Right lobe of liver (tissue), 6 donors: ENCODE measurements at places on chromosomes 2 and 18.

DNA sequence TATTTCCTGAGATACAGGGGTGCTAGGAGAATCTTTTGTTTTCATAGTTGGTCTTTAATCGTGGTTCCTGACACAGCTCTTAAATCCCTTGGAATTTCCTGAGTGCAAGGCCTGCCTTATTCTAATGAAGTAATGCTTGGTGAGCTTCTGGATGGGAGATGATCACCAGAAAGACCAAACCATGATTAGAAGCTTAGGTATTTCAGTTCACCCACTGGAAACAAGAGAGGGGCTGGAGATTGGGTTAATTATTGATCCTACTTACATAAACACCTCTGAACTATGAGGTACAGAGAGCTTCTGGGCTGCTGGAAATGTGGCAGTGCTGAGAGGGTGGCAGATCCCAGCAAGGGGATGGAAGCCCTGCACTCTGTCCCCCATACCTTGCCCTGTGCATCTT is 406.8 kb downstream of the THSD7B start:
- H3K27ac ChIP-seq = no peak overlapping the region
- no peaks in the 10 kb centered on the region for H3K4me1 ChIP-seq
- no peak overlapping the region for H3K4me3 ChIP-seq

DNA sequence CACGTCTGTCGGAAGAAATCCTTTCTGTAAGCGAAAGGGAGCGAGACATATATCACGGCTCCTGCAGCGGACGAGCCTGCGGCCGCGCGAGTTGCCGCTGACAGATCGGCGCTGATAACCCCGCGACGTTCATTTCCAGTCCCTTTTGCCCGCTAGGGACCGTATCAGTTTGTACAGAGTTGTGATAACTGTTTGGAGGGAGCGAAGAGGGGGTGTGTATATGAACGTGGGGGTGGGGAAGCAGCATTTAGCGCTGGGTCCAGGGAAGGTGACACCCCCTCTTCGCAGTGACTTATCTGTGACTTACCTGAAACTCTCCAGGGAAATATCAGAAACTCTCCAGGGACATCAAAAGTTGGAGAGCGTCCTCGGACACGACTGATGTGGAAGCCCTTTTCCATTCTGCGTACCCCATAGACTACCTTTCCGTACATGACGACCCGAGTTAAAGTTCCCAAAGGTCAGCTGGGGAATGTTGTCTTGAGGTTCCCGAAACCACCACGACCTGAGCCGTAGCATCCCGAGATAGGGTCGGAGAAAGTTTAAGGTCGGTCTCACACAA is 948 bp upstream of the GATA6 start:
- peaks cover 7% of the 10 kb centered on the region for H3K4me1 ChIP-seq
- peak overlapping the region; percentile 90 for H3K27ac ChIP-seq
- peak; percentile 72 for DNase-seq
- no peaks in the 10 kb centered on the region for H3K36me3 ChIP-seq
- no peaks in the 10 kb centered on the region for H3K27me3 ChIP-seq
- peak overlapping the region; percentile 72 for H3K4me3 ChIP-seq

GRCh38 chr18:75124551-75124950 is 84.4 kb downstream of the PTGR3 start:
- no peaks in the 10 kb centered on the region for H3K27me3 ChIP-seq
- H3K36me3 ChIP-seq = no peaks in the 10 kb centered on the region
- no peak for DNase-seq
- H3K27ac ChIP-seq = no peak overlapping the region
- no peak overlapping the region for H3K4me3 ChIP-seq

DNA sequence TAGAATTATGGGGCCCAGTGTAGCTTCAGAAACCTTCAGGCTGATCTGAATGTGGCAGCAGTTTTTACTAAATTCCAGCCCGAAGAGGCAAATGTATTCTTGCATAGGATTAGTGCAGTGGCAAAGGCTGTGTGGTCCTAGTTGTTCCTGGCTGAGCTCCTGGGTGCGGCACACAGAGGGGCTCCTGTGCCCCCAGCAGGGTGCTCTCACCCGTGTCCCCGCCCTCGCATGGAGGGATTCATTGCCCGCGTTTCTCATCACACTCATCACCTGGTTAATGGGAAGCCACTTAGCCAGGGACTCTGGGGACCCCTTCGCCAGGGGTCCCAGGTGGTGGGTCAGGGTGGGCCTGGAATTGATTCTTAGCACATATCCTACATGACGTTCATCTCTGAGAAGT is 3.9 kb downstream of the KCNG2 start:
- no peak overlapping the region for H3K27ac ChIP-seq
- H3K4me1 ChIP-seq = no peaks in the 10 kb centered on the region
- no peak overlapping the region for H3K4me3 ChIP-seq
- DNase-seq = no peak

DNA sequence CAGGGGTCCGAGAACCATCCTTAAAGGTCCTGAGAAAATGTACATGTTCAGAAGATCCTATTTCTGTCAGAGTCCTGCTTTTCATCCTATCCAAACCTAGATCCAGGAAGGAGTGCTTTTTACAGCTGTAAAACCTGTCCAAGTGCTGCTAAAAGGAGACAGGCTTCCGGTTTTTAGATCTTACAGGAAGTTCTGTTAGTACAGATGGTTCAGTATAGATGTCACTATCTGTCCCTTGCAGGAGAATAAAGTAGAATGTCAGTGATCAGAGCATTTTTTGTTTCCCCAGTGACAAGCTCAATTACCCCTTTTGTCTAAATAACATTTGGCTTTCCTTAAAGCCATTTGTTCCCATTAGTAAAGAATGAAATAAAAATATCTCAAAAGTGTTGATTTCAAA is 98.3 kb downstream of the NRP2 start:
- H3K27me3 ChIP-seq = no peaks in the 10 kb centered on the region
- H3K27ac ChIP-seq = no peak overlapping the region
- H3K36me3 ChIP-seq = no peaks in the 10 kb centered on the region
- no peak for DNase-seq
- H3K4me3 ChIP-seq = no peak overlapping the region

DNA sequence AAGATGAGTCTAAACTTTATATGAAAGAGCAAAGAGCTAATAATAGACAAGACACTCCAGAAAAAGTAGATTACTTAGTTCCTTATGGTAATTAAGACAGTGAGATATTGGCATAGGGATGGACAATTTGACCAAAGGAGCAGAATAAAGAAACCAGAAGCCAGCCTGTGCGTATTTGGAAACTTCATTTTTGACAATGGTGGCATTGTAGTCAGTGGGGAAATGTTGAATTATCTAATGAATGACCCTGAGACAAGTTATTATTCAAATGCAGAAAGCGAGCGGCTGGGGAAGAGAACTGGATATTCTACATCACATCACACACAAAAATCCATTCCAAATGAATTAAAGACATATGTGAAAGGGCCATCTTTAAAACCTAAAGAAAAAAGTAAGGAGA is 144.3 kb downstream of the DTNB start:
- no peak overlapping the region for H3K27ac ChIP-seq
- DNase-seq = no peak
- no peak overlapping the region for H3K4me3 ChIP-seq
- no peaks in the 10 kb centered on the region for H3K36me3 ChIP-seq
- H3K4me1 ChIP-seq = no peaks in the 10 kb centered on the region

- H3K27ac ChIP-seq = no peak overlapping the region
- H3K4me1 ChIP-seq = no peaks in the 10 kb centered on the region
- H3K36me3 ChIP-seq = no peaks in the 10 kb centered on the region
These were observed 158.0 kb upstream of the KLHL14 start for GRCh38 chr18:32930695-32931301.

GRCh38 chr2:238728330-238729260 is 119.3 kb upstream of the TWIST2 start:
- DNase-seq = no peak
- H3K36me3 ChIP-seq = no peaks in the 10 kb centered on the region
- H3K4me3 ChIP-seq = no peak overlapping the region
- H3K4me1 ChIP-seq = no peaks in the 10 kb centered on the region
- no peaks in the 10 kb centered on the region for H3K27me3 ChIP-seq

DNA sequence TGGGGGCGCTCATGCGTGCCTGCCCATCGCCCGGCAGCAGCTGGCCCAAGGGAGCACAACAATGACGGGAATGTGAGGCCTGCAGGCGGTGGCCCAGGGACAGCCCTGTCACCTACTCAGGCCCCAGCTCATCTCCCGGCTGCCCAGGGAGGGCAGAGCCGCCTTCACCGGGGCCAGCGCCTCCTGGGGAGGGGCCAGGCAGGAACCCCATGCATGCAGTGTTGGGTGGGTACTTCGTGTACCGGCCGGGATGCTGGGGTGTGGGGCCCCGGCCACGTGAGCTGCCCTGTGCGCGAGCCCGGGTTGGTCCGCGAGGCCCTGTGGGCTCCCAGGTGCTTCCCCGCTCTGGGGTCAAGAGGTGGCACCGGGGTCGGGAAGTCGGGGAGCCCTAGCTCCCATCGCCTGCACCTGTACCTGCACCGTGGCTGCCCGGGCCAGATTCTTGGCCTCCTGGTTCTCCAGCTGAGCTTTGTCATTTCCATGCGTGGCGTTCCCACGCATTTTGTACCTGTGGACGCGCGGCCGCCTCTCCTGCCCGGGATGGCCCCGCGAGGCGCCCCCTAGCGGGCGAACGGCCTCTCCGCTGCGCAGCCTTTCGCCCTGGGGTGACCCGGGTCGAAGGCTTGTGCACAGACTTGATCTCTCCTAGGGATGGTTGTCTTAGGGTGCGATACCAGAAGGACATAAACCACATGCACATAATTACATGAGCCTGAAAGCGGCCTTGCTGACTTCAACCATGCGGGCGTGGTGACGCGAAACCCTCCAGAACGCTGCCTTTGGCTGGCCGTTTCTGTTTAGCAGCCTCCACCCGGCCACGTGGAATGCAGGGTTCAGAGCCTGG is 950 bp downstream of the KLHL30 start:
- DNase-seq = no peak
- no peaks in the 10 kb centered on the region for H3K36me3 ChIP-seq
- no peak overlapping the region for H3K4me3 ChIP-seq
- peaks cover 6% of the 10 kb centered on the region for H3K4me1 ChIP-seq
- no peaks in the 10 kb centered on the region for H3K27me3 ChIP-seq
- no peak overlapping the region for H3K27ac ChIP-seq

GRCh38 chr2:140669911-140670310 is 1460.9 kb downstream of the LRP1B start:
- no peaks in the 10 kb centered on the region for H3K36me3 ChIP-seq
- no peak overlapping the region for H3K27ac ChIP-seq
- H3K4me3 ChIP-seq = no peak overlapping the region
- H3K4me1 ChIP-seq = no peaks in the 10 kb centered on the region
- H3K27me3 ChIP-seq = no peaks in the 10 kb centered on the region
- DNase-seq = no peak

DNA sequence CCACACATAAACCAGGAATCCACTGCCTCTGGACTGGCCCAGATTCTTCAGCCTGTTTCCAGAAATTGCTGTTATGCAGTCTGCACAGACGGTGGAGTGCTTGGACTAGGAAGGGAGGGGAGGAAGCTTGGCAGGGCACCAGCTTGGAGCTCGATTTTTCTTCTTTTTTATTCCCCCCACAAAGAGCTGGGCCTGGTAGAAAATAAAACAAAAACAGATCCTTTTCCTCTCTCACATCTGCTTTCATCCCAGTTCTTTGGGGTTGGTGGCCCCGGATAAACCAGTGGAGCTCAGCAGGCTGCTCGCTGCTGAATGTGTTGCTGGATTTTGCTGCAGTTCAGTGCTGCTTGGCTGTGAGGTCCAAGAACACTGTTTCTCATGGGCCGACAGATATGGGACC is 16.0 kb downstream of the LRRTM1 start:
- no peaks in the 10 kb centered on the region for H3K36me3 ChIP-seq
- no peaks in the 10 kb centered on the region for H3K4me1 ChIP-seq
- H3K27ac ChIP-seq = no peak overlapping the region
- DNase-seq = no peak
- no peaks in the 10 kb centered on the region for H3K27me3 ChIP-seq
- no peak overlapping the region for H3K4me3 ChIP-seq

DNA sequence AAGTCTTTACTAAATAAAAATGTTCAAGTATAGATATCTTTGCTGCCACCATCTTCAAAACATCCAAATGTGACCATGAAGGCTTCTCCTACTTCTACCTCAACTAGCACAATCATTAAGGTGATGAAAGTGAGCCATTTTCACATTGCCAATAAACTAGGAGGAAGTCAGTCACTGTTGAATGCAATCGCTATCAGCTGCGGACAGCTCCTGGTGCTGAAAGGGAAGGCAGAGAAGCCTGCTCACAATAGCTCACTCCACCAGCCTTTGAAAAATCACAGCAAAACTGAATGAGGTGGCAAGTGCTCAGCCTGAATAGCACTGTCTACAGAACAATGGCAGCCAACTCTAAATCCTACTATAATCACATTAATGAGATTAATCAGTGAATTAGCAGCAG is 2.2 kb downstream of the MYT1L start:
- no peak overlapping the region for H3K4me3 ChIP-seq
- no peaks in the 10 kb centered on the region for H3K27me3 ChIP-seq
- no peak overlapping the region for H3K27ac ChIP-seq
- H3K36me3 ChIP-seq = no peaks in the 10 kb centered on the region

GRCh38 chr2:10914272-10914693 is 2.5 kb downstream of the KCNF1 start:
- H3K27ac ChIP-seq = no peak overlapping the region
- H3K36me3 ChIP-seq = no peaks in the 10 kb centered on the region
- no peak overlapping the region for H3K4me3 ChIP-seq
- DNase-seq = no peak

GRCh38 chr2:159468257-159468656 is 148.1 kb downstream of the BAZ2B start:
- H3K4me1 ChIP-seq = no peaks in the 10 kb centered on the region
- no peak overlapping the region for H3K27ac ChIP-seq
- no peaks in the 10 kb centered on the region for H3K27me3 ChIP-seq
- H3K4me3 ChIP-seq = no peak overlapping the region
- DNase-seq = no peak

DNA sequence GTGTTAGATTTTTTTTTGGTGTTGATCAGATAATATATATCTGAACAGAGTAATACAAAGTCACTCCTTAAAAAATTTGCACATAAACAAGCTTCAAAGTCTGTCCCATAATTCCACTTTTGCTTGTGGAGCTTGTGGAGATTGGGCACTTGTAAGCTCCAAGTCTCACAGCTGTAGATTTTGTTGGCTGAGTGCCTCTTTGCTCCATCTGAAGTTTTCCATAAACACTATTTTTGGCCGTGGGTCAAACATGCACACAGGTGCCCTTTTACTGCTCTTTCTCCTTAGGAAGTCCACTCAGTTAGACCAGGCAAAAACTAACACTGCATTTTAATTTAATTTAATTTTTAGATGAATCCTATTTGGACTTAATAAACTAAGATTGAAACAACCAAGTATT is 3.6 kb upstream of the KCNJ13 start:
- H3K4me3 ChIP-seq = no peak overlapping the region
- DNase-seq = no peak
- H3K4me1 ChIP-seq = no peaks in the 10 kb centered on the region
- no peaks in the 10 kb centered on the region for H3K36me3 ChIP-seq
- no peaks in the 10 kb centered on the region for H3K27me3 ChIP-seq
- H3K27ac ChIP-seq = no peak overlapping the region

GRCh38 chr2:96692094-96692971 is 47.5 kb downstream of the LMAN2L start:
- H3K27ac ChIP-seq = no peak overlapping the region
- no peak for DNase-seq
- H3K4me1 ChIP-seq = no peaks in the 10 kb centered on the region
- H3K36me3 ChIP-seq = no peaks in the 10 kb centered on the region
- no peak overlapping the region for H3K4me3 ChIP-seq
- no peaks in the 10 kb centered on the region for H3K27me3 ChIP-seq

GRCh38 chr2:54999182-54999581 is 51.1 kb downstream of the RTN4 start:
- no peak for DNase-seq
- no peak overlapping the region for H3K4me3 ChIP-seq
- H3K4me1 ChIP-seq = no peaks in the 10 kb centered on the region
- no peaks in the 10 kb centered on the region for H3K36me3 ChIP-seq
